ENCODE measurements at places on chromosomes 7 and 10.
A peak's percentile ranks its signal among the peaks of the same experiment; 100 is the strongest.

GRCh38 chr10:11017570-11018431 lies at the start of gene CELF2:
Gene CELF2 (plus strand): TSS chr10:11017872. CDS start chr10:11018090, 218 bp downstream.
- peak; percentile 74 for DNase-seq

DNA sequence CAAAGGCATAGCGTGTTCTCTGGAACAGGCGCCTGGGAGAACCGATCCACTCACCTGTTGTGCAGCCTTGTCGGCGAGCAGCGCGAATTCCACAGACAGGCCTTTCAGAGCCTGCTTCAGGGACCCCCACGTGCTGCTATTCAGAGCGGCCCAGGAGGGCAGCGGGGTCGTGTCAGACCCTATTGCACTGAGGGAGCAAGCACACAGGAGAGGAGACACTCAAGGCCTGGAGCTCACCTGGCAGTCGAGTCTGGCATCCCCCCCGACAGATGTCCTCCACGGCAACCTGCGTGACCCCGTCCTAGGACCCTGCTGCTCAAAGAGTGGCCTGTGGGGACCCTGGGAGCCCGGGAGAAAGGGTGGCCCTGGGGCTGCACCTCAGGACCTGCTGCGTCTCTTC lies 21.1 kb downstream of the NUDT1 start:
- DNase-seq = peak; percentile 53

- DNase-seq = no peak
Observed at GRCh38 chr7:80146545-80147182, 12.0 kb downstream of the GNAI1 start.

DNA sequence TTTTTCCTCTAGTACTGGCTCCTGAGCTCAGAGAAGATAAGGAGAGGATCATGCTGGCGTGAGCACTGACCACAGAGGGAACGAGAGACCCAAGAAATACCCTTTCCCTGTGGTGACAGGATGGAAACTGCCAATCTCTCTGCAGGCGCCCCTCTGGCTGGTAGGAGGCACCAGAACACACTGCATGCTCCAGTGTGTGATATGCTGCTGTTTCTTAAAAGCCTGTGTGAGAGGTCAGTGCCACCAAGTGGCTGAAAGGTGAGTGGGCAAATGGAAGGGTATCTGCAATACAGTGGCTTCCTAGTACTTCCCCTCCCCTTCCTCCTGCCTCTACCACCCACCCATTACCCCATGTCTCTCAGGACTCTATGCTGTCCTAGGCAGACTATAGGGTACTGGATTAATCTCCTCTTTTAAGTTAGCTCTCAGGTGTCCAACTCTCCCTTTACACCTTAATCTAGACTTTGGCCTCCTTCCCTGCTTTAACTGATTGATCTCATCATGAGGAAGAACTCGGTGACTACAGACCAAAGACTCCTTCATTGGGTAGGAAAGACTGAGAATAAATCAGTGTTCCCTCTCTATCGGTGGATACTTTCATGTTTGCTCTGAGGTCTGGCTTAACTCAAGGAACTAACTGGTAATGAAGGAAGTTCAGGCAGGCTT lies 283.6 kb downstream of the ADRA2A start:
- no peak for DNase-seq

DNA sequence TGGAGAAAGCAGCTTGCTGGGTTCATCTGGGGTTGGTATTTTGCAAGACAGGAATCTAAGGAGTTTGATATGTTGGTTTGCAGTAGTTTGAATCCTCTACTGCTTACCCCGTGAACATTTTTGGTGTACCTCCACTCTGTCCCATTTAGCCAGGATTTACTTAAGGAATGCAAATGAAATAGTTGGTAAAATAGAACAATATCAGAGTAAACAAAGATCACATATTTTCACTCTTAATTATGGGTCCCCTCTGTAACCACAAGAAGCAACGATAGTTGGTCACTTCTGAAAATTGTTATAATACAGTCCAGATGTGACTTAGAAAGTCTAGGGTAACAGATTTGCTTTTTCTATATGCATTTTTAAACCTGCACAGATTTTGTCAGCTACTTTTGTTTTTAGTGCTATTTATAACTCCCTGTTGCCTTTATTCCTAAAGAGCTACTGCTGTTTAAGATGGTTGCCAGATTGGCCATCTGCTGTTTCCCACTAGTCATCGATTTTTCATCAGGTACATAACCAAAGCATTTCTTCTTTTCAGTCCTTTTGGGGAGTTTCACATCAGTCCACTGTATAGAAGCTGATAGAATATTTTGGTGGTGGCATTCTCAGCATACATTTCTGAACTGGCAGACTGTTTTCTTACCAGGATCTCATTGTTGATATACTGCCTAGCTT lies 37.6 kb downstream of the MAPK8 start:
- no peak for DNase-seq

GRCh38 chr7:30815388-30815854 lies 44.2 kb downstream of the MINDY4 start:
- DNase-seq = no peak

GRCh38 chr7:25389489-25390106 lies 161.3 kb upstream of the NPVF start:
- no peak for DNase-seq

DNA sequence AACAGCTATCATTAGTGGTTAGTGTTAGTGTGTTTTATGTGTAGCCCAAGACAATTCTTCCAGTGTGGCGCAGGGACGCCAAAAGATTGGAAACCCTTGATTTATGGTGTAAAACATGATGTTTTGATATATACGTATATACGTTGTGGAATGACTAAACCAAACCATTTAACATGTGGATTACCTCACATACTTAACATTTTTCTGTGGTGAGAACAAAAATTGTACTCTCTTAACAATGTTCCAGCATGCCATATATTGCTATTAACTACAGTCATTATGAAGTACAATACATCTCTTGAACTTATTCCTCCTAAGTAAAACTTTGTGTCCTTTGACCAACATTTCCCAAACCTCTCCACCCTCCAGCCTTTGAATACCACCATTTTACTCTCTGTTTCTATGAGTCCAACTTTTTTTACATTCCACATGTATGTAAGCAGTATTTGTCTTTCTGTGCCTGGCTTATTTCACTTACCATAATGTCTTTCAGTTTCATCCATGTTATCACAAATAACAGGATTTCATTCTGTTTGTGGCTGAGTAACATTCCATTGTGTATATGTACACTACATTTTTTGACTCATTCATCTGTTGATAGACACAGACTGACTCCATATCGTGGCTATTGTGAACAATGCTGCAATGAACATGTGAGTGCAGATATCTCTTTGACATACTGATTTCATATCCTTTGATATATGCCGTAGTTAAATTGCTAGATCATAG lies 42.2 kb upstream of the MAGI2 start:
- no peak for DNase-seq

DNA sequence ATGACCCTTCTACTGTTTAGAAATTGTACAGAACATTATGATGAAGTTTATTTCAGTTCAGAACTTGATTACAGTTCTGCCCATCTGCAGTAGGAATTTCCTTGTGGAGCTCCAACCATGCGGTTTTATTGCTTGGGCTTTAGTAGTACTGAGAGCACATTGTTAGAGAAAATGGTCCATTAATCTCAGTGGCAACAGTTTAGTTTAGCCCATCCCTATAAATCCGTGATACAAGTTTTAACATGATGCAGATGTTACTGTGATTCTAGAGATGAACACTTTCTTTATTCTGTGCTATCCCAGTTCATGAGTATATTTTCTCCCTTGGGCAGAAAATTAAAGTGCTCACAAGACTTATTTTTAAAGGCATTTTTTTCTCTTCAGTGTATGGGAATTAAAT lies 84.8 kb upstream of the FZD8 start:
- no peak for DNase-seq

GRCh38 chr7:129144834-129145668 lies 544 bp downstream of the TSPAN33 start:
- DNase-seq = no peak

DNA sequence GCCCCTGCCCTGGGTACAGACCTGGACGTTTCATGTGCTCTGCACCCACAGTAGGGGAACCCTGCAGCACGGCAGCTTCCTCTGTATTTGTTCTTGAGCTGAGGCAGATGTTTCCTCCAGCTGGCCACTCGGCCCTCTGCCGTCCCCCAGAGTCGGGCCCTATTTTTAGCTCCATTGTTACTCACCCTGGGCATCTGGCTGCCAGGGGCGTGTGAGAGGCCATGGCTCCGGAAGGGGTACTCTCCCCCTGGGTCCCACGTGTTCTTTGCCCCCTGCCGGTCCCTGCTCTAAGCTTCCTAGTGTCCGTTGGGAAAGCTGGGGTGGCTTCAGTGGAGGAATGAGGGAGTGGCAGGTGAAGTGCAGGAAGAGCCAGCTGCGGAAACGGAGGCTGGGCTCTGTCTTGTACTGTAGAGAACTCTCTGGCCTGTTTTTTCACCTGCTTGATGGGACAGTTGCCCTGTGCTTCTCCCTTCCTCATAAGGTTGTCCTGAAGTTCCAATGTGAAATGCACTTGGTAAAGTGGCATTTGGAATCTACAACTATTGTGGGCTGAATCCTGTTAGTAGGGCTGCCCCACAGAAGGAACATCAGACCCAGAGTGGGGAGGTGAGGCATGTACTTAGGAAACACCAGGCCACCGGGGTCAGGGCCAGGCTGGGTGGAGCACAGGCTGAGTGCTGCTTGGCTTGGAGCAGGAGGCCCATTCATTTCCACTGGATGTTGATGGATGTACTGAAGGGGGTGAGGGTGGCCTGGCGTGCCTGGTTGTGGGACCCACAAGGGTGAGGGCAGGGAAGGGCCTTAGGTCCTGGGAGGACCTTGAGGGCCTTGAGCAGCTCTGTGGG lies 30.6 kb downstream of the PALD1 start:
- DNase-seq = no peak

- DNase-seq = no peak
Observed at GRCh38 chr7:85681241-85681640, 494.4 kb upstream of the SEMA3D start.

Data from sciatic nerve (tissue), 2 donors.